ENCODE measurements at places on chromosomes 7 and 10.

- no peak for DNase-seq
Observed at GRCh38 chr7:123864966-123865365, 20.0 kb downstream of the HYAL4 start.

DNA sequence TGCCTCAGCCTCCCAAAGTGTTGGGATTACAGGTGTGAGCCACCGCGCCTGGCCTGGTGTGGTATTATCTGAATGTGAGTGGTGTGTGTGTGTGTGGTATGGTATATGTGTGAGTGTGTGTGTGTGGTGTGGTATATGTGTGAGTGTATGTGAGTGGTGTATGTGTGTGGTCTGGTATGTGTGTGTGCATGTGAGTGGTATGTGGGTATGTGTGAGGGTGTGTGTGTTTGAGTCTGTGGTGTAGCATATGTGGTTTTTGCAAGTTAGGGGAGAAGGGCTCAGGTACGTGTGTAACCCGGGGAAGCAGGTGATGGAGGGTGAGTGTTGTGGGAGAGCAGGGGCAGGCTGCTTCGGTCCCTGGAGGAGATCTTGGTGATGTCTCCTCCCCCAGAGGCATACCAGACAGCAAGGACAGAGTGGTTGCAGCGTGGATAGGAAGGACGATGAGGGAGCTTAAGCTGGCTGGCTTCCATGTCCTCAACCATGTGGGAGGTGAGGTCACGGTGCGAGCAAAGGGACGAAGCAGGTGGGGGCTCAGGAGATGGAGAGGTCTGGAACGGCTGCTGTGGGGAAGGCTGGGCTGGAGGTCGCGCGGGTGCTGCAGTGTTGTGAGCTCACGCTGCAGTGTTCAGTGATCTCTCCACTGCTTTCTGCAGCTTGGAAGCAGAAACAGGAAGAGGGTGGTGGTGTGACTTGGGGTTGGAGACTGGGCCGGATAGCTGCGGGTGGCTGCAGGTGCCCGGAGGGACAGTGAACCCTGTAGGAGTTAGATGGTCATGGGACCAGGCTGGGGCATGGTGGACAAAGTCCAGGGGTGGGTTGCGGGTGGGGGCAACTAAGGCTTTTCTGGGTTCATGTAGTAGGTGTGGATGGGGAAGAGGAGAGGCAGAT, 5.0 kb downstream of the ZYX start:
- no peak for DNase-seq

DNA sequence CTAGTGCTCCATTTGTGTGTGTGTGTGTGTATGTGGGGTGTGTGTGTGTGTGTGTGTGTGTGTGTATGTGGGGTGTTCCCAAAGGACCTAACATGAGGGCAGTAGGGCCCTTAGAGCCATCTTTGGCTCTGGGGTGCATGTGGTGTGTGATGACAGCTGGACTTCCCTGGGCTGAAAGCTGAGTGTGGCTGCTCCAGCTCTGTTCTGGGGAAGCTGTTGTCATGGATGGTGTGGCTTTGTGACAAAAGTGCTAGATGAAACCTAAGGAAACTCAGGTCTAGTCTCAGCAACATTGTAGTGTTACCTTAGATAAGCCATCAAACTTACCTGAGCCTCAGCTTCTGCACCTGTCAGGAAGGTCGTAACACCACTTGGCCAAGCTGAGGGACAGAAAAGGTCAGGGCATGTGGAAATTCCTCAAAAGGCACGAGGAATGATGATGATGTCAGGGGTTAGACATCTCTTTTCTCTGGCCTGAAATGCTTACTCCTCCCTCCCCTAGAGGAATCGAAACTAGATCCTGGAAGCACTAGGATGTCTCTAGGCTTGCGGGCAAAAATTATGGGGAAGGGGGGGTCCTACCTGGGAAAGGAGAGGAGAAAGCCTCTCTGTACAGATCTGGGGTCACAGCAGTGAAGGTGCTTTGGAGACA, 115.4 kb downstream of the RPS24 start:
- no peak for DNase-seq

- no peak for DNase-seq
Observed at GRCh38 chr10:102676534-102677315, 32.4 kb downstream of the TRIM8 start.

GRCh38 chr7:101258243-101258731, 13.4 kb upstream of the FIS1 start:
- no peak for DNase-seq

- DNase-seq = no peak
Observed at GRCh38 chr7:95101422-95101821, 194.0 kb downstream of the PPP1R9A start.

GRCh38 chr10:6037422-6037821, 24.7 kb downstream of the IL2RA start:
- no peak for DNase-seq

- no peak for DNase-seq
Observed at GRCh38 chr10:43852149-43852548, 203.5 kb upstream of the ZNF32 start.

- no peak for DNase-seq
Observed at GRCh38 chr10:34403512-34403911, 411.6 kb downstream of the PARD3 start.

DNA sequence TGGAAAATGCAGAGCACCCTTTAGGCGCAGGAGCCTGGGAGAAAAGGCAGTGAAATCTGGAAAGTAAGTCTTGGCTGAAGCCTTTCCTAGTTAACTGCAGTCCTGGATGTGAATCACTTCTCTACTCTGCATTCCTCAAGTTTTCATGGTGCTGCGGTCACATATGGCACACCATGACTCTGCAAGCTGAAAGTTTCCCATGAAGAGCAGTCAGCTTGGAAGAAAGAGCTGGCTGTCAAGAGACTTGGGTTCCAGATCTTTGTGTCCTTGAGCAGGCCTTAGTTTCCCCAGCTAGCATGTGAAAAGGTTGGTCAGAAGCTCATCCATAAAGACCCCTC, 548.3 kb downstream of the SORCS3 start:
- no peak for DNase-seq

GRCh38 chr7:154579711-154580110, 423.2 kb downstream of the PAXIP1 start:
- no peak for DNase-seq

DNA sequence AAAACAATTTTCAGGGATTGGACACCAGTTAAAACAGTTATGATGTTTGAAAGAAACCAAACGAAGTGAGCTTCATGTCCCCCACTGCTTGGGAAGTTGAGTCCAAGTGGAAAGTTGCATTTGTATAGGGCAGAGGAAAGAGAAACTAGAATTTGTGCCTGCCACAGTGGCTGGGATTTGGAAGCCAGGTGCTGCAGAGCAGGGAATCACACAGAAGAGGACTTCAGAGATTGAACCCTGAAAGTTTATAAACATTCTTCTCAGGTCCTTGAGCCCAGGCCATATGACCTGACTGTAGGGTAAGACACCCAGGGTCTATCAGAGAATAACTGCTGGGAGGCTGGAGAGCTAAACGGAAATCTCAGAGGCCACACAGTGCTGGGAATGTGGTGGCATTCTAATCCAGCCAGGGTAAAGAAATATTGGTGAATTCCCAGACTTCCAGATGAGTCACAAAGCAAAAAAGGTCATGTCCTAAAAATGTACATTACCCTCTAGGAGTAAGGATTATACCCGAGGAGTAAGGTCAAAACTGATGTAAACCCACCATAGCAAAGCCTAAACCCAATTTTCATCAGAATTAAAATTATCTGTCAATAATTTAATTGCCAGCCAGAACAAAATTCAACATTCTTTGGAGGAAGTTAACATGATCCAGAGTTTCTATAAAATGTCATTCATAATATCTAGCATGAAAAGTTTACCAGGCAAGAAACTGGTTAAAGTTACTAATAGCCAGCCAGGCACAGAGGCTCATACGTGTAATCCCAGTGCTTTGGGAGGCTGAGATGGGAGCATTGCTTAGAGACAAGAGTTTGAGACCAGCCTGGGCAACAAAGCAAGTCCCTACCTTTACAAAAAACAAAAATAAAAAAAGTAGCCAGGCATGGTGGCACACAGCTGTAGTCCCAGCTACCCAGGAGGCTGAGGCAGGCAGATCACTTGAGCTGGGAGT, 31.2 kb downstream of the TOMM7 start:
- DNase-seq = no peak

All from HCT116 (cell line).